ENCODE measurements at places on chromosomes 2 and 18.

GRCh38 chr2:60614319-60614718 lies 60.9 kb upstream of the BCL11A start:
- DNase-seq, result no peak

DNA sequence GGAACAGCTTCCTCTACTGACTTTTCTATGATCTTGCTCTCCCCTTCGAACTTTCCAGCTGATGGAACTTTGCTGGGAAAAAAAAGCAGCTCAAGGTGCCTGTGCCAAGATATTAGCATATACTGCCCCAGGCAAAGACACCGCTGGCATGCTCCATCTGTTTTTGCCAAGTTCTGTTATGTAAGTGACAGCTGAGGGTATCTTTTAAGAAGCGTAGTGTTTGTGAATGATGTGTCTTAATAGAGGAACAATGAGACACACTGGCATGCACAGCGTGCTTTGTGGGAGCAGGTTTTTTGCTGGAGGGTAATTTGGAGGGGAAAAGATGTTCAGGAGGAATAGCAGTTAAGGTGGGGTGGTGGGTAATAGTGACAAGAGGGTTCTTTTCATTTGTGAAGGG lies 47.8 kb downstream of the SLC4A3 start:
- no peak for DNase-seq

GRCh38 chr2:222998459-222998858 lies 53.5 kb upstream of the KCNE4 start:
- no peak for DNase-seq

- DNase-seq, result peak; percentile 50
Observed at GRCh38 chr18:51330148-51330547, 132.7 kb upstream of the MEX3C start.

- DNase-seq, result no peak
Observed at GRCh38 chr2:2739231-2739795, 408.2 kb upstream of the MYT1L start.

DNA sequence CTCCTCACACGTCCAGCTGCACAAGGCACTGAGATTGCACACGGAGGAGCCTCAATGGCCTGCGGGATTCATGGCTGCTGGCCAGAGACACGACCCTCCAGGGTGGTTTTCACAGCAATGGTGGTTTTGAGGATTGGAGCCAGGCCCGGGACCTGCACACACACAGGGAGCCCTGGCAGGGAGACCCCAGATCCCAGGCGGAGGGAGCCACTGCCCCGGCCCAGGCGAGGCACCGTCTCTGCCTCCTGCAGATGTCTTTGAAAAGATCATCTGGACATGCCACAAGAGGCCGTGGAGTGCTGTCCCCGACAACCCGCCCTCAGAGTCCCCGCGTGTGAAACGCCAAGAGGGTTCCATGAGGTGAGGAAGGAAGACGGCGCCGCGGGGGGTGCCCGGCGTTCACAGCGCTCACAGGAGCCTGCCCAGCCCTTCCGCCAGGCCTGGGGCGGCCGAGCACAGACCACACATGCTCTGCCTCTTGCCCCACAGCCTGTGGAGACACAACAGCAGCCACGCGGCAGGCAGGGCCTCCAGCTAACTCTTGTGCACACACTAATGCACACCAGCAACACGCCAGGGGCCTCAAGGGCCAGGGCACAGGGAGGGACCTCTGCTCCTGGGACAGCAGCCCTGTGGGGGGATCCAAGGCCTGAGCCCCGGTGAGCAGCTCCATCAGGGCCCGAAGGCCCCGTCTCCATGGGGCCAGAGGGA lies 72.8 kb upstream of the CTDP1 start:
- no peak for DNase-seq

DNA sequence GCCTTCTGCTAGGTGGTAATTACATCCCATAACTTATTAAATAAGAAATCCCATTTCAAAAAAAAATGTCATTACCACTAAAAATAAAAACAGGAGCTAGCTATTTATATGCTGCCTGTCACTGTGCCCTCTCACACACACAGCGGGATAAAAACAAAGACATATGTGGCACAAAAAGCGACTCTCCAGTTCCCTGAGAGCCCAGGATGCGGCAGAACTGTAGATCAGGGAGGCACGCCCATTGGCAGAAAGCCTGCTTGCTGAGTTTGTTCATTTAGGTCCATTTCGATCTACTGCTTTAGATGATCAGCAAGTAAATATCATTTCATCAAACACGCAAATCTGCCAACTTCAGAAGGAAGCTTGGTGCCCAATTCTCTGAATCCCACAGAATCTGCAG lies 124.4 kb downstream of the TMEM163 start:
- DNase-seq, result peak; percentile 63

- DNase-seq, result no peak
Observed at GRCh38 chr18:57627488-57627887, 5.9 kb upstream of the NARS1 start.

DNA sequence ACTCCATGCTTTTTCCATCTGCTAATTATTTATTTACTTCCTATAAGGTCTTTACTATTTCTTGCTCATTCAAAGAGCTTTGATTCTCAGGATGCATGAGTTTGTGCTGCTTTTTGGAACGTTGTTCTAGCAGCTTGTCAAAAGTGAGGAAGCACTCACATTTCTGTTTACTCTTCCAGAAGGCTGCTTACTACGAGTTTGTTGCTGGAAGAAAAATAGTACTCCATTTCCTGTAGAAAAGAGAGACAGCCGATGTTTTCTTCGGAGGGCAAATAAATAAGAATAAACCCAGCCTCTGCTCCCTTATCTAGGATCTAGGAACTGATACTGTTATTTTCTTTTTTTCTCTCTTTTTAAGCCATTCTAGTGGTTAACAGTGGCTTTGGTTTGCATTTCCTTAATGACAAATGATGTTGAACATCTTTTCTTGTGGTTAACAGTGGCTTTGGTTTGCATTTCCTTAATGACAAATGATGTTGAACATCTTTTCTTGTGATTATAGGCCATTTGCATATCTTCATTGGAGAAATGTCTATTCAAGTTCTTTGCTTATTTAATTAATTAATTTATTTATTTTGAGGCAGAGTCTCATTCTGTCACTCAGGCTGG lies 20.5 kb downstream of the CYP27A1 start:
- DNase-seq, result no peak

DNA sequence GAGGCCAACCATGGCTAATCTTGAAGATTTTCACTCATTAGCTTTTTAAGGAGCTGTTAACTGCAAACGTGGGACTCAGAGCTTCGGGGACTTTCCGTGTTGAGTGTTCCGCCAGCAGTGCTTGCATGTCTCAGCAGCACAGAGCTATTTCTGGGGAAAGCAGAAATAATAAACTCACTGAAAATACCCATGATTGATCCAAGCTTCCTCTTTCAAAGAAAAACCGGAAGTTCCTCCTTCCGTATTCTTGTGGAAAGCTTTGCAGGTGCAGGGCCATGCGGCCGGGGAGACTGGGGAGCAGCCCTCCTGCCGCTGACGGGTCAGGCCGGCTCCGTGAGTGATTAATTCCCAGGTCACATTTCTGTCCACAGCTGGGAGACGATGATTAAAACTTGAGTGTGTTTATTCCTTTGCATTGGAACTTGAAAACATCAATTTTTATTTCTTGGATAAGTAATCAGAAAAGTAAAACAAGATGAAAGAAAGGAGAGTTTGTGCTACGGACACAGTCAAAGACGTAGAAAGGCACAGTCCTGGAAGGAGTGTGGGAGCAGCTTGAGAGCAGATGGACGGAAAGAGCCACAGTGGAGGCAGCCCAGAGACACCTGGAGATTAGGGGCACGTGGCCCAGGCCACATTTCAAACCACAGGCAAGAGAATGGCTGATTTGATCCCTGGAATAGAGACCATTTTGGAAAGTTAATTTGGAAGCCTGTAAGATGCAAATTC lies 54.2 kb upstream of the CTDP1 start:
- no peak for DNase-seq

- DNase-seq, result no peak
Observed at GRCh38 chr2:112959109-112959812, 18.5 kb upstream of the IL36G start.

DNA sequence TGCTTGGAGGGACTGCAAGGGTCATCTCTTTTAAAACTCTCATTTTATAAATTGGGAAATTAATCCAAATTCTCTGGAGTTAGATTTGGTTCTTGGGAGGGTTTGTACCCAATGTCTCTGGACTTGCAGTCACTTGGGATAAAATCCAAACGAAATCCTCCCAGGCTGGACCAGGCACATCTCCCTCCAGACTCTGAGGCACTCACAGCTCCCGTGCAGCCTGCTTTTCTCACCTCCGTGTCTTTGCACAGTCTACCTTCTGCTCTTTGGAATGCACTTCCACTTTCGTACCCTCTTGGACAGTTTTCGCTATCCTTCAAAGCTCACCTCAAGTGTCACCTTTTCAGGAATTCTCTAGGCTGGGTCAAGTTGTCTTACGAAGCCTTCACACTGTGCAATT lies 166.3 kb downstream of the MYCN start:
- DNase-seq, result no peak

DNA sequence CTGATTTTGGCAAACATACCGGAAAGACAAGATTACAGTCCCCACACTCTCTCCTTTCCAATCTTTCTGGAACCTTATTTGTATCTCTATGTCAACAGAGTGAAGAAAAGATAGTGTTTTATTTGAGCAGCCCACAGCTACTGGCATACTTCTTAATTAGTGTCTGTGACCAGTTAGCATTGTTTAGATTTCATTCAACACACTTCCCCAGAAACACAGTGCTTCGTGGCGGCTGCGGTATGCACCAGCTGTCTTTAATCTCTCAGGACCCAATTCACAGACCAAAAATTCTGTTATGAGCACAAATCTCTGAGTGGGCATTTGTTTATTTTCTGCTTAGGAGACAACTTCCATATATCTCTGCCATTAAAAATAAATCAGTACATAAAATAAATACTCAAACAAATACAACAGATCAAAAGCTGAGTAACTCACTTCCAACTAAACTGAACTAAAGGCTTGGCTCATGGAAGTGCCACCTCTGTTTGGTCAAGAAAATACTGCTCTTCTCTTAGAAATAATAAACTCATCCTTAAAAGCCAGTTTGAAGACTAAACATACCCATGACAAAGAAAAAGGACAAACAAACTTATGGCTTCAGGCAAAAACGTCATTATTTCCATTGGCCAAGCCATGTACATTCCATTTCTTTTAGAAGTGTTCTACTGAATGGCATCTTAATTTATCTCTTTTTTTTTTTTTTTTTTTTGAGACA lies 392.4 kb downstream of the TXNL1 start:
- no peak for DNase-seq

- no peak for DNase-seq
Observed at GRCh38 chr18:58316396-58317342, 272.6 kb downstream of the NEDD4L start.

GRCh38 chr18:5068851-5069250 lies 128.2 kb downstream of the AKAIN1 start:
- DNase-seq, result no peak

- no peak for DNase-seq
Observed at GRCh38 chr18:79862562-79862961, 64.8 kb downstream of the KCNG2 start.

DNA sequence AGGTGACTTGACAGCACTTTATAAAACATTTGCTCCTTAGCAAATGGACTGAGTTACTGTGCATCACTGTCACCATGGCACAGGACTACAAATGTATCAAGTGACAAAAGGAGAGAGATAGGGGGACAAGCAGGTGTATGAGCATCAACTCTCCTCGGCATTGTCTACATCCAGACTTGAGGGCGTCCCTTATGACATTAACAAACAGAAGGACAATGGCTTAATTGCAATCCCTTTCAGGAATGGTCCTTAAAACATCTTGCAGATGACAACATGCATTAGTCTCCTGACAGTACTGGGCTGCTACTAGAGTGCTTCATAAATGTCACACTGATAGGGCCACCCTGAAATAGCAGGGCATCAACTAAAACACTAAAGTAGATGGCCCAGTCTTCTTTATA lies 198.8 kb downstream of the PDE1A start:
- DNase-seq, result peak; percentile 96

GRCh38 chr18:25039781-25040180 lies 312.2 kb downstream of the ZNF521 start:
- no peak for DNase-seq

DNA sequence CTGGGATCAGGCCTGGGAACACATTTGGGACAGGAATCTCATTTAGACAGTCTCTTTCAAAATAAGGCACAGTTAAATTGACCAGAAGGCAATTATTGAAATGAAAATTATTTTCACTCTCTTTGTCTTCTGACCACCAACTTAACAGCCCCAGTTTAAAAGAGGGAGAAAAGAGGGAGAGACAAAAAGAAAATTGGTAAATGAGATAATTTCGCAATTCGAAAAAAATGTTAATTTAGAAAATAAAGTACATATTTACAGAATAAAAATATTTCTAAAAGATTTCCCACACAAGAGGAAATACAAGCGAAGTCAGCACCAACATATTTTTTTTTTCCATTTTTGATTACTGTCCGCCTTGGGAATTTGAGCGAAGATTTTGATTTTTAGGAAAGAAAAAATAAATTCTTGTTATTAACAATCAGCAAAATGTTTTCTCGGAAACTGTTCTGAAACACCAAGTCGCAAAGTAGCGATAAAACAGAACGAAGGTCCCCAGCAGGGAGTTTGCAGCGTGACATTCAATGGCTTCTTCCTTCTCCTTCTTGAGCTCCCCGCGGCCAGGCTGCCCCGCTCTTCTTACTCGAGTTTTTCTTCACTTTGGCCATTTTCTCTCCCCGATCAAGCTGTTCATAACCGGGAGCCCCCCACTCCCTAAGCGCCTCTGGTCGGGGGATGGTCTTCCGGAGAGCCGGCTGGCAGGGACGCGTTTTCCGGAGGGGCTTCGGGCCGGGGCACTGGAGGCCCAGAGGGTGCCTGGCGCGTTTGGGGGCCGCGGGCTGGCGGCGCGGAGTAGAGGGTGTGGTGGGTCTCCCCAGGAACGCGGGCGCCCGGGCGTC lies 5.0 kb downstream of the SP9 start:
- no peak for DNase-seq

- no peak for DNase-seq
Observed at GRCh38 chr18:45741056-45741455, 17.1 kb downstream of the SLC14A1 start.

GRCh38 chr18:11689669-11690565 lies 853 bp downstream of the GNAL start:
- DNase-seq, result no peak

DNA sequence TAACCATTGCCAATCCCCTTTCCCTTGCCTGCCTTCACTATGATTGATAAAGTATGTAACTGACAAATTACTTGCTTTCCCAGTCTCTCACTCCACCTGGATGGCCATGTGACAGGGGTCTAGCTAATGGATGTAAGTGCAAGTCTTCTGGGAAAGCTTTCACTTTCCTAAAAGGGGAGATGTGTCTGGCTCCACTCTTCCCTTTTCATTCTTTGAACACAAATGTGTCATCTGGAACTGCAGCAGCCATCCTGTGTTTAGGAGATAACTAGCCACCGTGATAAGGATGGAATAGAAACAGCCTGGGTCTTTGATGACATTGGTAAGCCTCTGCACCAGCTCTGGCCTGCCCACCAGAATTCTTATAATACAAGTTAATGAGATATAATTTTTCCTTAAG lies 38.2 kb downstream of the SNRPD1 start:
- no peak for DNase-seq
